NCI-H1105 (cell line): ENCODE measurements at places on chromosomes 2 and 18.

- DNase-seq = no peak
Observed at GRCh38 chr2:189485146-189485545, 43.9 kb downstream of the WDR75 start.

DNA sequence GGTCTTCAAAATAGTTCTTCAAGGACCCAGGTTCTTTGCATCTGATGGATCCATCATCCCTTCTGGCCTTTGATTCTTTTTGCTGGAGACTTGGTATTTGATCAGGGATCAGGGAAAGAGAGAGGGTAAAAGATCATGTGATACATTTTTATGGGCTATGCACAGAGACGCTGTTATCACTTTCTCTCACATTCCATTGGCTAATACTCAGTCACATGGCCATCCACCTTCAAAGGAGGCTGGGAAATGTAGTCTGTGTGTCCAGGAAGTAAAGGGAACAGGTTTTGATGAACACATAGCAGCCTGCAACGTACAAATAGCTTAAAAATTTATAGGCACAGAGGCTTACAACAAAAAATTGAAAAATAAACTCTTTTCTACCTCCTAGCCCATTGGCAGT, 629.6 kb upstream of the FANCL start:
- DNase-seq = no peak

DNA sequence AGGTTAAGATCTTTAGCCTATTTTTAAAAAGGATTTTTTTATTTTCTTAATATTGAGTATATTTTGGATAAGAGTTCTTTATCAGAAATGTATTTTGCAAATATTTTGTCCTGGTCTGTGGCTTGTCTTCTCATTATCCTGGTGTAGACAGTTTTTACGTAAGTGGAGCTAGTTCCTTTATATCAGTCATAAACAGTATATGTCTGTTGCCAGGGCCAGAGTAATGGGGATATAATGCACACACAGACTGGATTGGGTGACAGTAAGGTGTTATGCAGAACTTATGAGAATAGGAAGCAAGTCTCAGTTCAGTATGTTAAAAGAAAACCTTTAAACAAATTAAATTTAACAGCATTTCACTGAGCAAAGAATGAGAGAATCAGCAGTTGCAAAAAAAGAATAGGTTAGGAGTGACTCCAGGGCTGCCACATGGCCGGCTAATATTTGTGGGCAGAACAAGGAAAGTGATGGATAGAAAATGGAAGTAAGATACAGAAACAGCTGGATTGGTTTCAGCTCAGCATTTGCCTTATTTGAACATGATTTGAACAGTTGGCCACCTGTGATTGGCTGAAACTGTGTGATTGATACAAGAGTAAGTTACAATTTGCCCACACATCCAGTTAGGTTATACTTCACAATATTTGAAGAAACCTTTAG, 61.1 kb upstream of the ZNG1B start:
- DNase-seq = no peak

- peak; percentile 96 for DNase-seq
Observed at GRCh38 chr2:85772019-85772745, 18.4 kb downstream of the ATOH8 start.

DNA sequence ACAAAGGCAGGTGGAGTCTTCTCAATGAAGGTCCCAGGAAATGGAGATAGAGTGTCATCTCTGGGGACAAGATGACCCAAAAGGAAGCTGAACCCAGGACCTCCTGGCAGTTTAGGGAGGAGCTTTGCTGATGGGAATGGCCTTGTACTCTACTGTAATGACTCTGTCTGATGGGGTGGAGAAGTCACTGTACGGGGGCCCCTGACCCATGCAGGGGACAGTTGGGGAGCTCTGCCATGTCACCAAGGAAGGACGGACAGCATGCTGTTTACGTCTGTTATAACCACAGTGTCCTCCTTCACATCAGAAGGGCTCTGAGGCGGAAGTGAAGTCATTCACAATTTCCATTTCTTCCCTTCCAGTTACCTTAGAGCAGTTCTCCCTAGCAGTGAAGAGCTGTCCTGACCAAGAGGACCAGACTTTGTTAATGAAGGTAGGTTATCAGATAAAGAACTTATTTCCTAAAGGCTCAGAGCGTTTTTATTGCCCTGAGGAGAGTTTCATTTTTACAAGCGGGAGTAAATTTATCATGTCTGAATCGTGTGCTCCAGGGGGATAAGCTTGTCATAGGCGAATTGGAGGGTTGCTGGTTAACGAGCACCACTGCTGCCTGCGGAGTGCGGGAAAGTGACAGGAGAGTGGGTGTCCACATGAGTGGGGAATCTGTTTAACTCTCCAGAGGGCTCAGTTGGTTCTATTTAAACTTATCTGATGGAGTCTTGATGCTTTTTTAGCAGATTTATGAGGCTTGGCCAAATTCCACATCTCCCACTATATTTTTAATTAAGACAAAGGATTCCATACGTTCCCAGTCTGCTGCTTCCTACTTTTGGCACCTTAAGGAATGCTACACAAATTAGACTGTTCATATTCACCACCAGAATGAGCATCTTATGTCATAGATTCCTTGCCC, 71.6 kb upstream of the BCL2L11 start:
- no peak for DNase-seq

DNA sequence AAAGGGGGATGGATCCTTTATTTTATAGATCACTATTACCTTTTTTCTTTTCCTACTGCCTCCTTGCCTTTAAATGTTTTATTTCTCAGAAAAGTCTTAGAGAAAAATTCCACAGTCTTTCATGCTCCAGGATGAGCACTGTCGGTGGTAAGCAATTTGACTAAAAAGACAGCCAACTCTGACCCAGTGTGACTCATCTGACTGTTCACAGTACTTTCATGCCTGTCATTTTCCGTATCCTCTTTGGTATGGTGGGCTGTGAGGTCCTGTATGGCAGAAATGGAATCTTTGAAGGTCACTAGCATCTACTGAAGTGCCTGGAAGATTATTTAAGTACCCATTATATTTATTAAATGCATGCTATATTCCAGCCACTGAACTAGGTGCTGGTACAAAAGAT, 2.1 kb upstream of the RFTN2 start:
- no peak for DNase-seq

- DNase-seq = no peak
Observed at GRCh38 chr2:29469516-29469915, 354.3 kb downstream of the CLIP4 start.

GRCh38 chr2:235864733-235865515, 303.3 kb downstream of the GBX2 start:
- DNase-seq = no peak

DNA sequence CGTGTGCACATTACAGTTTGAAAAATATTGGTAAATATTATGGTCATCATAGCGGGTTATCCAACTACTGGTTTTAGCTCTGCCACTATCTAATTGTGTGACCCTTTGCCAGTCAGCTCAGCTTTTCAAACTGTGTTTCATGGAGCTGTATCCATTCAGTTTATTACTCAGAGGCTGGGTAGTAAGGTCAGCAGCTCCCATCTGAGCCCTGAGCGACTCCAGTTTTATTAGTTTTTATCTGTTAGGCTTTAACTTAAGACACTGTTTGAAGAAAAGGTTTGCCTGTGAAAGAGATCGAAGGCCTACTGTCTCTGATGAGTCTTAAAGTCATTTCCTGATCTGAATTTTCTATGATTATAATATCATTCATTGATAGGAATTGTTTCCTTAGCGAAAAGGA, 76.3 kb downstream of the DPP10 start:
- DNase-seq = no peak

- no peak for DNase-seq
Observed at GRCh38 chr18:36212301-36213171, 25.2 kb downstream of the MOCOS start.

- DNase-seq = no peak
Observed at GRCh38 chr2:42010743-42011298, 37.0 kb upstream of the PKDCC start.

DNA sequence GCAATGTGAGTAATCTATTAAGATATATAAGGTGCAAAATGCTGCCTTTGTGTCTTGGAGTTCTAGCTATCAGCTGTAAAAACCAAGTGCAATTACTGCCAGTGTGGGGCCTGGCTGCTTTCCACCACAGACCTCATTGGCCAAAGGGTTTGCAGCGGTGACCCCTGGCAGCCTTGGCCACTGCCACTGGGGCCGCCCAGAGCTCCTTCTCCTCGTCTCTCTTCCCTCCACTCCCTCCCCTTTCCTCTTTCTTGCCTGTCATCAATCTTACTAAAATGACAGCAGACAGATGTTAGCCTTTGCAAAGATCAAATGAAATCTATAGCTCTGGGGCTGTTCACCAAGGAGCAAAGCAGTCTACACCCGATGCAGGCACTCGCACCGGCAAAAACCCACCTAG, 986.3 kb downstream of the BCL11A start:
- no peak for DNase-seq

DNA sequence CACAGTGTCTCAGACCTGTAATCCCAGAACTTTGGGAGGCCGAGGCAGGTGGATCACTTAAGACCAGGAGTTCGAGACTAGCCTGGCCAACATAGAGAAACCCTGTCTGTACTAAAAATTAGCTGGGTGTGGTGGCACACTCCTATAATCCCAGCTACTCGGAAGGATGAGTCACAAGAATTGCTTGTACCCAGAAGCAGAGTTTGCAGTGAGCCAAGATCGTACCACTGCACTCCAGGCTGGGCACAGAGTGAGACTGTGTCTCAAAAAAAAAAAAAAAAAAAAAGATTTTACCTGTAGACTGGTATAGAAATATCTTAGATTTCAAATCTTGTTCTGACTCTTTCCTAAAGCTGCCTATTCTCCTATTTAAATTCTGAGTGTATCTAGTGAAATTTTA, 7.2 kb upstream of the KLHL29 start:
- DNase-seq = no peak

DNA sequence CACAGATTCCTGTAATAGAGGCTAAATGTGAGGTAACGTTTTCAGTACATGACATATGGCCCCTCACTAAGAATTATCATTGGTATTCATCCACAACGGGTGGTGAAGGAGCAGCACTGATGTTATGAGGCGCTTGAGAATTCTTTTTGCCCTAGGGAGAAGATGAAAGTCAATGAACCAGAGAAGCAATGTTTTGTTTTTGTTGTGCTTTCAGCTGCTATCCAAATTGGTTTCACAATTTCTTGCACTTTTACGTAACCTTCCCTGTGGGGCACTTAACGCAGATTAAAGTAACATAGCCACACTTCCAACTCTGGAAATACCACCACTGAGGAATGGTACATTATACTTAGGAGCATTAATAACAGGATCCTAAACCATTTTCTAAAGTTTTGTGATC, 13.3 kb upstream of the CCDC85A start:
- DNase-seq = no peak

- DNase-seq = no peak
Observed at GRCh38 chr2:197929008-197929885, 124.9 kb downstream of the PLCL1 start.

DNA sequence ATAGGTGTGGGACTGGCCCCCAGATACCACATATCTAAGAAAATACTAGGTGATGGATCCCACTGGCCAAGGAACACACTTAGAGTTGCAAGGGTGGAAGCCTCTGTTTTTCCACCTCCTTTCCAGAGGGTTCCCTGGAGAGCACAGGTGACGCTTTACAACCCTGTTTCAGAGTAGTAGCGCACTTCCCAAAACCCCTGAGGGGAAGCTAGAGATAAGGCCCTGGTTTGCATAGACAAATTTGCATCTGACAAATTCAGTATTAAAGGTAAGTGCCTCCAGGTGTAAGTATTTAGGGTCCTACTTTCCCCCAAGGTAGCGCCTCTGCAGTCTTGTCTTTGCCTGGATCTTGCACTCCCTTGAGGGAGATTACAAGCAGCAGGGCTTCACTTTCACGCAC, 474 bp upstream of the CERKL start:
- no peak for DNase-seq

DNA sequence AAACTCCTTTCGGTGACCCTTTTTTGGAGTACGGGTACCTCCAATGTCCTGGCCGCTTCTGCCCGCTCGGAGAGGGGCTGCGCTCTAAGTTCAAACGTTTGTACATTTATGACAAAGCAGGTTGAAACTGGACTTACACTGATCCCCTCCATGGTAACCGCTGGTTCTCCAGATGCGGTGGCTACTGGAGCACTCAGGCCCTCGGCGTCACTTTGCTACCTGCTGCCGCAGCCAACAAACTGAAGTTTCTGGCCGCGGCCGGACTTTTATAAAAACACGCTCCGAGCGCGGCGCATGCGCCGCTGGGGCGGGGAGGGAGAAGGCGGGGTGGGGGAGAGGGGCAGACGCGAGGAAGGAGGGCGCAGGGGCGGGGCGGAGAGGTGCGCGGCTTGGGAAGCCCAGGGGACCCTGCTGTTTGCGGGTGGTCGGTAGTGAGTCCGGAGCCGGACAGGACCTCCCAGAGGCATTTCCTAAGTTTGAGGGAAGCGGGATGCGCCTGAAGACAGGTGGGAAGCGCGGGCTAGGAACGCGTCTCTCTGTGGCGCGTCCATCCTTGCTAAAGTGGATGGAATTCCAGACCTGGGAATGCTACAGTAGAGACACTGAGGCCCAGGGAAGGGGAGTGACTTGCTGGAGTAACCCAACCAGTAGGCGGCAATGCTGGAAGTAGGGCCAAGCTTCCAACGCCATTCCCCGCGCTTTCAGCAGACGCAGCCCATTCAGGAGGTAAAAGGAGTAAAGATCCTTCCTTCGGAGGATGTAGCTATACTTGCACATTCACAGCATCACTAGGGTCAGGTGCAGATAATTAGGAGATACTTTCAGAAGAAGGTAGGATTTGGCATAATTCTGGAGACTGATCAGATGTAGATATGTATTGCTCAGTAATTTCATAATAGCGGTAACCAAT, at the start of gene CXCR4:
TSS of gene CXCR4 (minus strand) at position 241 of the 910 bp plus-strand sequence. CDS start at position 152, 89 bp downstream.
- DNase-seq = peak; percentile 80

DNA sequence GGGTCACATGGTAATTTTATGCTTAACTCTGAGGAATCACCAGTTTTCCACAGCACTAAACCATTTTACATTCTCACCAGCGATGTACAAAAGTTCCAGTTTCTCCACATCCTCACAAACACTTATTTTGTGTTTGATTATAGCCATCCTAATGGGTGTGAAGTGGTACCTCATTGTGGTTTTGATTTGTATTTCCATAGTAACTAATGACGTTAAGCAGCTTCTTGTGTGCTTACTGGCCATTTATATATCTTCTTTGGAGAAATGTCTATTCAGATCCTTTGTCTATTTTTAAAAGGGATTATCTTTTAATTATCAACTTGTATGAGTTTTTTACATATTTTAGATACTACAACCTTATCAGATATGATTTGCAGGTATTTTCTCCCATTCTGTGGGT, 42.0 kb downstream of the CCDC150 start:
- DNase-seq = no peak

GRCh38 chr2:220188031-220188430, 560.6 kb downstream of the SLC4A3 start:
- no peak for DNase-seq

- no peak for DNase-seq
Observed at GRCh38 chr2:101135412-101136296, 15.5 kb downstream of the TBC1D8 start.

- no peak for DNase-seq
Observed at GRCh38 chr18:1593091-1593490, 688.4 kb downstream of the ADCYAP1 start.

GRCh38 chr18:13137670-13138419, 80.7 kb upstream of the LDLRAD4 start:
- DNase-seq = no peak

- no peak for DNase-seq
Observed at GRCh38 chr2:176614049-176614448, 344.8 kb downstream of the MTX2 start.

GRCh38 chr2:64876137-64876647, 113.0 kb upstream of the SLC1A4 start:
- DNase-seq = no peak
